Activated CD8-positive, alpha-beta memory T cell treated with anti-CD3 and anti-CD28 coated beads for 24 hours (primary cell): ENCODE measurements at places on chromosomes 3 and 15.

GRCh38 chr15:83991163-83991562, 244.4 kb upstream of the GOLGA6L4 start:
- DNase-seq: no peak

GRCh38 chr15:65868546-65869125, 655 bp upstream of the RAB11A start:
- no peak for DNase-seq

GRCh38 chr3:82509951-82510603, 748.6 kb upstream of the GBE1 start:
- no peak for DNase-seq

DNA sequence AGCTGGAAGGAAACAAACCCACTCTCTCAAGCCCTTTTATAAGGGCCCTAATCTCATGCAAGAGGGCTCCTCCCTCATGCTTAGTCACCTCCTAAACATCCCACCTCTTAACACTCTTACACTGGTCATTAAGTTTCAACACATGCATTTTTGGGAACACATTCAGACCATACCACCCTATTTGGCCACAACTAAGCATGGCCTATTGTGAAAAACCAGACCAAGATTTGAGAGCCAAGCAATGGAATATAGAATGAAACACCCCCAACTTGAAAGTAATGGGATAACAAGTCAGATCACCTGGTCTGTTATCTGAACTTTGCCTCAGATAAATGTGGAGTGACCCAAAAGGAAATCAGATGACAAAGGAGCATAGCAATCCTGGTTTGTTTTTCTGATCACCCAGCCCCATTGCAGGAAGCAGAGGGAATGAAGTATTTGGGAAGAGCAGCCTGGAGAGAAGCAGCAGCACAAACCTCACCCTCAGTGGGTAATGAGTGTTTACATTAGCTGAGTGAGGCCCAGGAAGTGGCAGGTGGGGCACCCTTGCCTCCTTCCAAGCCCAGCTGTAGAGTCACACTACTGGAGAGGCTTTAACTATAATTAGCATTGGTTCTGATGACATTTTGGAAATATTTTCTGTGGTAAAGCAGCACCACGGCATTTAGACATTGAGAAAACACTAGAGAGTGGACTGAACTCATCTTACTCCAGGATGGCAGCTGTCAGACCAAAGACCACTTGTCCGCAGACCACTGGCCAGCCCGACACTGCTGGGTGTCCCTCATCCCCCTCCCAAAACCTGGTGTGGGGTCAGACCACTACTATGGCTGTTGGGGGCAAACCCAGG, 48.8 kb upstream of the PRTG start:
- DNase-seq: no peak

GRCh38 chr3:69324362-69325025, 61.4 kb downstream of the FRMD4B start:
- DNase-seq: no peak

GRCh38 chr3:67630666-67631362, 23.6 kb downstream of the SUCLG2 start:
- DNase-seq: no peak

DNA sequence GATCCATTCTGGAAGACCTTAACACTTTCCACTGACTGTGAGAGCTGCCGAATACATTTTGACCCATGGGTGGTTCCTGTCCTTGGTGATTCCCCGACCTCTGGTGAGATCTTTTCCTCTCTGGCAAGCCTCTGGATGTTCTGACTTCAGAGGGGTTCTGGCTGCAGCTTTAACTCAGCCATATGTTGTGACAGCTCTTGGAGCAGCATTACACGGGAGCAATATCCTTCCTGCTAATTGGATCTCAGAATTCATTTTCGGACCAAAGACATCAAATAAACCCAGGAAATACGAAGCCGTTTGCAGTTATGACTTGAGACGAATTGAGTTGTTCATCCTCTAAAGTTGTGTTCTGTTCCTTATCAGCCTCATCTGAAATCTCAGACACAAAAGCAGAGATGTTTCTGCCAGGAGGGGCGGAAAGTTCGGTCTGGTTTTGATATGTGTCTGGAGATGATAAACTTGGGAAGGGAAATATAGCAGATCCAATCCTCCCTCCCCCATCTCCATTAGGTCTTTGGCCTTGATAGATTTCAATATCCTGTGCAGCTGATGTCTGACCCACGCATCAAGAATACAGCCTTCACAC, 10.0 kb downstream of the TMEM158 start:
- no peak for DNase-seq

GRCh38 chr15:77657634-77658238, 25.0 kb upstream of the LINGO1 start:
- DNase-seq: no peak

DNA sequence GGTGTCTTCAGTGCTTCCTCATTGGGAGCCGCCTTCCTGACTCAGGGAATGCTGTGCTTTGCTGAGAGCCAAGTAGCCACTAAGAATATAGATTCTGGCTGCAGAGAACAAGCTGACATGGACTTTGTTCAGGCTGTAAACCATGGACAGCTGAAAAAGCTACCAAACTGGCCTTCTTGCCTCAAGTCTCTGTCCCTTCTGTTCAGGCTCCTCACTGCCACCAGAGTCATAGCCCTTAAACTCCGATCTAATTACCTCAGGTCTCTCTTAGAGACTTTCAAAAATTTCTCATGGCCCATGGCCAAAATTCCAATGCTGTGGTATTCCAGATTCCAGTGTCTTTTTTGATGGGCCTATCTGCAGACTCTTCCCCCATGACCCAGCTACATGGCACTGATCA, 19.4 kb upstream of the PTX3 start:
- DNase-seq: no peak

DNA sequence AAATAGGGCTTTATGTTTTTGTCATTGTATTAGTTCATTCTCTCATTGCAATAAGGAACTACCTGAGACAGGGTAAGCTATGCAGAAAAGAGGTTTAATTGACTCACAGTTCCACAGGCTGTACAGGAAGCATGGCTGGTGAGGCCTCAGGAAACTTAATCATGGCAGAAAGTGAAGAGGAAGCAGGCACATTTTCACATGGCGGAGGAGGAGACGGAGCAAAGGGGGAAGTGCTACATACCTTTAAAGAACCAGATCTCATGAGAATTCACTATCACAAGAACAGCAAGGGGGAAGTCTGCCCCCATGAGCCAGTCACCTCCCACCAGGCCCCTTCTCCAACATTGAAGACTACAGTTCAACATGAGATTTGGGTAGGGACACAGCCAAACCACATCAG, 25.6 kb downstream of the CEP63 start:
- no peak for DNase-seq

DNA sequence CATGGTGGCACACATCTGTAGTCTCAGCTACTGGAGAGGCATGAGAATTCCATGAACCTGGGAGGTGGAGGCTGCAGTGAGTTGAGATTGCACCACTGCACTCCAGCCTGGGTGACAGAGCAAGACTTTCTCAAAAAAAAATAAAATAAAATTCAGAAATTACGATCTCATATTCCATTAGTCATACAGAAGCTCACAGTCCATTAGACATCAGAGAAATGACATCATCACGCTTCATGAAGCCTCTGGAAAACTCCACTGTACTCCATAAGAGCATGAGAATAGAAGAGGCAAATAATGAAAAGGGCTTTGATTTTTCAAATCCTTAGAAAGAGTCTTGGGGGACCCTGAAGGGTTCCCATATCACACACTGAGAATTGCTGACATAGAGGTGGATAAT, 145.0 kb upstream of the MITF start:
- DNase-seq: no peak

DNA sequence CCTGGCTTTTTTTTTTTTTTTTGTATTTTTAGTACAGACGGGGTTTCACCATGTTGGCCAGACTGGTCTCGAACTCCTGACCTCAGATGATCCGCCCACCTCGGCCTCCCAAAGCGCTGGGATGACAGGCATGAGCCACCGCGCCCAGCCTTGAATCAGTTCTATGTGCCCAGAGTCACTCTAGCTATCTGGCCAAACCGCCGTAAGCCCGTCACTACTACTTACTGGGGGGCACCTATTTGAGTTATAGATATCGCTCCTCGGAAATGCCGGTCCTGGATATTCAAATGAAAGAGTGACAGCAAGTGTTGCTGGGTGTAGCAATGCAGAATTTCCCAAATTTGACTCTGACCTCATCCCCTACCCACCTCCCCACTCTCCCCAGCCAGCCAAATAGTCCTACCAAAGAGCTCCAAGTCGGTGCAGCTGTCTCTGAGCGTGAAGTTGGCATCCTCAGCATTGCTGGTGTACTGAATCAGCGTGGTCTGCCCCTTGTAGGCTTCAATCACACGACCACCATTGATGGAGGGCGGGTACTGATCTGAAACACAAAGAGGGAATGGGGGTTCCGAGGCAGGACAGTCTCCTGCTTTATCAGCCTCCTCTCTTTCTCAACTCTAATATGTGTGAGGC, 38.1 kb downstream of the MUC20 start:
- no peak for DNase-seq

DNA sequence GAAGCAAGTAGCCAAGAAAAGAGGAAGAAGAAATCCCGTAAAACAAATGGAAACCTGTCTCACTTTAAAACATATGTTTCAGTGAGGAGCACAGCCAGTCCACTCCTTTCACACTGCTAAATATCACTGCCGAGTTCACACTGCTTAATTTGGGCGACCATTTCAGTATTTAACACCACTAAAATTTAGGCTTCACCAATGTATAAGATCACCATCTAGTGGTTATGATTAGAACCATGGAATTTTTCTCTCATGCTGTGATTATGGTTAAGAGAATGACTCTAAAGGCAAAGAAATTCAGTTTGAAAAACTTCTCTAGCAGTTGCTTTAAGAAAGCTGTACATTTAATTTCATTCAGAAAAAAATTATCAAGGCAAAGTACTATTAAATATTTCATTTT, 16.6 kb downstream of the SLC4A7 start:
- DNase-seq: no peak

DNA sequence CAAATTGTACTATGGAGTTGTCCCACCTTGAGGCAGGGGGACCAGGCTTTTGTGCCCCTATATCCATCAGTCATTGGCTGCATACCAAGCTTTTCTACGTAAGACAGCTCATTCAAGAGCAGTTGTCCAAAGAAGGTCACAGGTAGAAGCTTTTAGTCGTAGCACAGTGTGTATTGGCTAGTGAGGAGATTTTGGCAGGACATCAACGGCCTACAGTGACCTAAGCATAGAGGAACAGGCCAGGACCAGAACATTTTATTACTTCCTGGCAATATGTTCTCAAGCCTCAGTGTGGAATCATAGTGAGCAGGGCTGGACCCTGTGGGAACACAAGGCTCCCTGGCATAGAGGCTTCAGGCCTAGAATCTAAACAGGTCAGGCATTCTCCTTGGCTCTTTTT, 105.4 kb upstream of the ANKRD28 start:
- DNase-seq: no peak

DNA sequence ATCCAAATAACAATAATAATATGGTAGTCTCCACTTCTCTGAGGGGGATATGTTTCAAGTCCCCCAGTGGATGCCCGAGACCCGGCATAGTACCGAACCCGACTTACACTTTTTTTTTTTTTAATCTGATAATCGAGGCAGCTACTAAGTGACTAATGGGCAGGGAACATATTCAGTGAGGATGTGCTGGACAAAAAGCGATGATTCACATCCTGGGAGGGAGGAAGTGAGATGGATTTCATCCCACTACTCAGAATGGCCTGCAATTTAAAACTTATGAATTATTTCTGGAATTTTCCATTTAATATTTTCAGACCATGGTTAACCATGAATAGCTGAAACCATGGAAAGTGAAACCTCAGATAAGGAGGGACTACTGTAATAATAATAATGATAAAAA, 49.5 kb upstream of the SELENOK start:
- DNase-seq: no peak

DNA sequence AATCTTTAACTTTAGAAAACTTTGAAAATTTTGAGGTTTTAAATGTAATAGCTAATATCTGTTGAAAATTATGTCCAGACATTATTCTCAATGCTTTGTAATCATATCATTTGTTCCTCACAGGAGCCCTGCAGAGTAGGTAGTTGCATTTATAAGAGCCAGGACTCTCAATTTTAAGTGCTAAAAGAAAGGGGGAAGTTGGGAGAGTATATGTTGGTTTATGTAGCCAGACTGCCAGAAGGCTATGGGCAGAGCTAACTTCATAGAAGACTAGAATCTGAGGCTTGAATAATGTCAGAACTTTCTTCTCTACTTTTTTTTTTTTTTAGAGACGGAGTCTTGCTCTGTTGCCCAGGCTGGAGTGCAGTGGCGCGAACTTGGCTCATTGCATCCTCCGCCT, 9.1 kb downstream of the VPS8 start:
- DNase-seq: no peak

DNA sequence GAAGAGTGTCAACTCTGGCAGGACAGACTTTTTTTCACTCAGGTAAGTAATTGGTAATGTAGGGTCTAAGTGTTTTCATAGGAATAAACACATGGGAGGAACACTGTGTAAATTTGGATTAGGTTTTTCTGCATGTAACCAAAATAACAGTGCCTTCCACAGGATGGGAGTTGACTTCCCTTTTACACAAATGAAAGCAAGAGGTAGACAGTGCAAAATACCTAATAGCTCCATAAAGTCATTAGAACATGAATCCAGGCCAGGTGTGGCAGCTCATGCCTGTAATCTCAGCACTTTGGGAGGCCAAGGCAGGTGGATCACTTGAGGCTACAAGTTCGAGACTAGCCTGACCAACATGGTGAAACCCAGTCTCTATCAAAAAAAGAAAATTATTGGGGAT, 25.5 kb upstream of the MYO1E start:
- DNase-seq: no peak
